Posterior cingulate gyrus (tissue), 11 donors: ENCODE measurements at places on chromosomes 16 and 17.

- DNase-seq: no peak
Observed at GRCh38 chr17:71709271-71709890, 411.4 kb upstream of the SOX9 start.

GRCh38 chr17:2723505-2723996 is 12.0 kb upstream of the CLUH start:
- no peak for DNase-seq

DNA sequence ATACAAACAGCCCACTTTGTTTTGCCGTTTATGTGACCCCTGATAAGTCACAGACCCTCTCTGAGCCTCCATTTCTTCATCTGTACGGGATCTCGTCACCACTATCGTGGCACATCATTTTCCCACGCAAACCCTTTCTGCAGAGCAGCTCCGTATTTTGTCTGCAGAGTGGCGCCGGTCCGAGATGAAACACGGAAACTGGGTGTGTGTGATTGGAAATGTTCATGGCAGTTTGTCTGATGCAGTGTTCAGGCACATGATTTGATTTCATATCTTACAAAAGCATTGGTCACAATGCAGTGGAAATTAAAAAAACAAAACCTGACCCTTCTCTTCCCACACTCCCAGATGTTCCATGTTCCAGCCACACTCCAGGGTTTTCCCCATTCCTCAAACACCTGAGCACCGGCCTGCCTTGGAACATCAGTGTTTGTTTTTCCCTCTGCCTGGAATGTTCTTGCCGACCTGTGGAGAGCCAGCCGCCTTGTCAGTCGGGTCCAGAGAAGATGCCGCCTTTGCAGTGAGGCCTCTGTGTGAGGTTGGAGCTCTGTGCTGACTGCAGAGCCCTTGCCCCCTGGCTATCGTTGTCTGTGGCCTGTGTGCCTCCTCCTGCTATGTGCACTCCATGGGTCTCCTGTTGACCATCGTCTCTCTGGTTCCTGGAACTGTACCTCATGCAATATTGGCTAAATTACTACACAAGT is 39.2 kb downstream of the NT5M start:
- DNase-seq: no peak

GRCh38 chr16:57648581-57649442 is 19.3 kb upstream of the ADGRG3 start:
- DNase-seq: peak; percentile 94

DNA sequence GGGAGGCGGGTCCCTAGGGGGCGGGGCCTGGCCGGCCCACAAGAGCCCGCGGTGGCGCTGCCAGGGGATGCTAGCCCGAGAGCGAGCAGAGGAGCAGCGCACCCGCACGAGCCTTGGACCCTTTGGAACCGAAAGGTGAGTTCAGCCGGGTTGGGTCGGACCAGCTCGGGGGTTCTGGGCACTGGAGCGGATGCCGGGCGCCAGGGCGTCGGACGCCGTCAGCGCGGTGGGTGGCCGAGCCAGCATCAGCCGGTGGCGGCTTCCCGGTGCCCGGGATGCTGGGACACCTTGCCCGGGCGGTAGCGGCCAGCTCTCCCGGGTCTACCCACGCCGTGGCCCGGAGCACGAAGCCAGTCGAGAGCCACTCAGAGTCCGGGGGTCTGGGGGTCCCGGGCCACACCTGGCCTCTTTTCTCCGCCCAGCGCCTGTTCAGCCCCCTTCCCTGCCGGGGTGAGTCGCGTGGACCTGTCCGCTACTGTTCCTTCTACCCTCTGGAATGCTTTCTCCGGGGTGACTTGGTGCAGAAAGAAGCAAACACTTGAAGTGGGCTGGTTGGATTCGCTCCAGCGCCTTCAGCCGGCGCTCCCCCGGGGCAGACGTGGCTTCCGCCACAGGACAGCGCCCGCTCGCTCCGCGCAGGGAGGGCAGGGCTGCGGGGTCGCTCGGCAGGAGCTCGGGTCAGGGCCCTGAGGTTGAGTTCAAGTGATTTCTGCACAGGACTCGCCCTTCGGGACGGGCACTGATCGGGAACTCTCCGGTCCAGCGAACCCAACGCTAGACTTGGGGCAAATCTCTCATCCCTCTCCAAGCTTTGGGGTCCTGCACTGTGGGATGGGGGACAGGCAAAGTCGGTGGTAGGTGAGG is at the start of gene SCNN1G:
TSS of gene SCNN1G (plus strand) at position 67 of the 864 bp plus-strand sequence. CDS start 3,527 bp downstream, outside the sequence.
- no peak for DNase-seq
